A673 (cell line): ENCODE measurements at places on chromosomes 7 and 10. TPM values are rescaled to one million over a fixed set of nuclear protein-coding genes. Genes with fewer than 3 reads are reported as not detected.

Gene FAM204A
- total RNA-seq = 85.2 and 103 TPM in 2 replicates

Gene CYP26C1
- 0.13 and 0.20 TPM in 2 replicates for total RNA-seq

GRCh38 chr7:116702046-116702785, 30.2 kb downstream of the MET start:
- DNase-seq = no peak
- no peaks in the 10 kb centered on the region for H3K36me3 ChIP-seq
- H3K4me1 ChIP-seq = peaks cover 4% of the 10 kb centered on the region
- no peak overlapping the region for H3K4me3 ChIP-seq
- H3K27me3 ChIP-seq = no peaks in the 10 kb centered on the region

DNA sequence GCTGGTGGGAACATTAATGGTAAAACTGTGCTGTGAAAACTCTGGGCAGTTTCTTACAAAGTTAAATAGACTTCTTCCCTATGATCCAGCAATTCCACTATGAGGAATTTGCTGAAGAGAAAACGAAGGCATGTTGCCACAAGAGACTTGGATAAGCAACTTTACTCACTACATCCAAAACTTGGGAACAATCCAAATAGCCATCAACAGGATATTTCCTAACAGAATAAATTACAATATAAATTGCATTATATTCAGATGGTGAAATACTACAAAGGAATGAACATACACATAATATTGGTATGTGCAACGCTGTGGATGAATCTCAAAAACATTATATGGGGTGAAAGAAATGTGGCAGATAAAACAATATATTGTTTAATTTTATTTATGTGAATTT, 21.4 kb upstream of the MKI67 start:
- no peak overlapping the region for H3K27ac ChIP-seq
- no peak overlapping the region for H3K4me3 ChIP-seq
- H3K36me3 ChIP-seq = no peaks in the 10 kb centered on the region
- peak; percentile 35 for DNase-seq

DNA sequence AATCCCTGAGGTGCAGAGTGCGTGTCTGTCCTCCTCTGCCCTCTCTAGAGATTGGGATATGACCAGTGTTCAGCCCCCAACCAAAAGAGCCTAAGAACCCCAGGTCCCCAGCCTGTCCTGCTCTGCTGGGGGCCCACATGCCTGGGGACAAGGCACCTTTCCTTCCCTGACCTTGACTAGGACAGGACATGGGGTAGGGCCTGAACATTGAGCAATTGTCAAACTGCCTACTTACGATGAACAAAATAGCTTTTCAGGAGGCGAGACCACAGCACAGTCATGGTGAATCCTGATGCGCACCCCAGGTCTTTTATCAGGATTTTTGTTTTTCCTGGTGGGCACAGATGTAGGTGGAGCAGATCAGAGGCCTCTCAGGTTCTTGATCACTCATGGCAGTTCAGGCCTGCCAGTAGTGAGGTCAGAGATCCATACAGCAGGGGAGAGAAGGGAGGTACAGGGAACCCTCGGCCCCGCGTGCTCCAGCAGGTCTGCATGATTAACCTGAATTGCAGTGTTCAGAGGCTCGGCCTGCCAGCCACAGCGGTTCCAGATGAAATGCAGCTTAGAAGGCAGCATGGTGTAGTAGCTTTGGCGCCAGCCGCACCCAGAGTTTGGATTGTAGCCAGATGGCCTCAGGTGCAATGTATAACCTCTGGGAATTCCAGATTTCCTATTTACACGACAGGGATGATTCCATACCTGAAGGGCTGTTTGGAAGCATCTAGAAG, 191.3 kb downstream of the CUX1 start:
- H3K27me3 ChIP-seq = no peaks in the 10 kb centered on the region
- H3K4me3 ChIP-seq = no peak overlapping the region
- H3K27ac ChIP-seq = no peak overlapping the region
- DNase-seq = no peak

GRCh38 chr10:18099415-18099814, 40.8 kb upstream of the CACNB2 start:
- no peak overlapping the region for H3K4me3 ChIP-seq
- peaks cover 4% of the 10 kb centered on the region for H3K4me1 ChIP-seq
- no peaks in the 10 kb centered on the region for H3K27me3 ChIP-seq

GRCh38 chr10:3014968-3015367, 52.4 kb upstream of the PFKP start:
- no peak for DNase-seq
- H3K27ac ChIP-seq = no peak overlapping the region
- H3K4me3 ChIP-seq = no peak overlapping the region
- H3K36me3 ChIP-seq = no peaks in the 10 kb centered on the region
- H3K27me3 ChIP-seq = peaks cover 68% of the 10 kb centered on the region

GRCh38 chr10:123187781-123188180, 33.6 kb downstream of the BUB3 start:
- DNase-seq = peak; percentile 33
- no peaks in the 10 kb centered on the region for H3K4me1 ChIP-seq

- no peaks in the 10 kb centered on the region for H3K36me3 ChIP-seq
- peaks cover 7% of the 10 kb centered on the region for H3K4me1 ChIP-seq
- no peaks in the 10 kb centered on the region for H3K27me3 ChIP-seq
Observed at GRCh38 chr10:110176141-110177030, 31.0 kb upstream of the MXI1 start.

GRCh38 chr10:52883996-52884871, 111.7 kb upstream of the MBL2 start:
- no peak overlapping the region for H3K4me3 ChIP-seq
- H3K36me3 ChIP-seq = no peaks in the 10 kb centered on the region
- H3K27ac ChIP-seq = no peak overlapping the region
- no peaks in the 10 kb centered on the region for H3K4me1 ChIP-seq
- DNase-seq = peak; percentile 56

DNA sequence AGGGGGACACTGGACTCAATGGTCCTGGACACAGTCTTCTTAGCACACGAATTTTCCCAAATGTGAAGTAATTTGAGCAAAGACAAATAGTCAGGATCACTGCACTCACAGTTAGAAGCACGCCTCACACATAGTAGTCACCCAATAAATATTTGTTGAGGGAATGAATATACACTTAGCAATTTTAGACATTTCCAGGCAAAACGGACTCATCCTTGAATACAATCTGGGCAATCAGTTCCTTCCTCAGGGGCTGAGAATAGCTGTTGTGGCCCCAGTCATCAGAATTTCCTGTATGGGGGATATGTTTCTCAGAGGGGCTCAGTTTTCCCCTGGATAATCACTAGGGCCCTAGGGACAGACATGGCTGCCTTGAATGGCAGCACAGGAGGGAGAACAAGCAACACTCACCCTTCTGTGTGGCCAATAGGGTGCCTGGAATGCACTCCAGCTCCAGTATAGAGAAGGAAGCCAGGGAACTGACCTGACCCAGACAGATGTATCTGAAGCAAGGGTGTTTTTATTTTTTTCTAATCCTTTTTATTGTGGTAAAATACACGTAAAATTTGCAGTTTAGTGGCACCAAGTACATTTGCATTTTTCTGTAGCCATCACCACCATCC, 282.7 kb upstream of the ZNF32 start:
- H3K36me3 ChIP-seq = no peaks in the 10 kb centered on the region
- DNase-seq = no peak
- H3K4me1 ChIP-seq = no peaks in the 10 kb centered on the region
- no peak overlapping the region for H3K4me3 ChIP-seq
- H3K27ac ChIP-seq = no peak overlapping the region
- no peaks in the 10 kb centered on the region for H3K27me3 ChIP-seq

DNA sequence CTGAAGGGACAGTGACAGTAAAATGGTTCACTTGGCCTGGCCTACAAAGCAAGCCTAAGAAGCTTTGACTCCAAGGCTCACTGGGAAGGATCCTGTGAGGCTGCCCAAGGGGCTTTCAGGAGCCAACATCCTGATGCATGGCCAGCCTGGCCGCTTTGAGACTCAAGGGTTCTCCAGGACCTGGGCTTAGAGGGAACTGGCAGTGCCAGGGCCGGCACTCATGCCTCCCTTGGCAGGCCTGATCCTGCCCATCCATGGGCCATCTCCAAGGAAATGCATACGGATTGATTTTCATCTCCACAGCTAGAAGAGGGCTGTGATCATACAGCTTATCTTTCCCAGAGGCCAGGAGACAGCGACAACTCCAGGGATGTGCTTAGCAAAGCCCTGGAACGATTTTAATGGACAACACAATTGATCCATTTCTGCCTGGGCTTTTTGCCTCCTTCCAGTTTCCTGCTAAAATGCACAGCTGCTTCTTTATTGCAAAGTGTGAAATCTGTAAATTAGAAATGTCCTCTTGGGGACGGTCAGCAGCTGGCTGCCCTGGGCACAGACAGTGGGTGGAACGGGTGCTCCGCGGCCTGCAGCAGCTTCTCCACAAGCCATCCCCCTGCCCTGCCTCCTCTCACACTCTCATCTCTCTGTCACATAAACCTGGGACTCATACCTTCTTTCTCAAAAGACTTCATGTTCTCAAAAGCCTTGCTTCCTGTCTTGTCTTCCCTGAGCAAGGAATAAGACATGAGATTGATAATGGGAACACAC, 288.5 kb downstream of the GRID1 start:
- H3K27me3 ChIP-seq = peaks cover 22% of the 10 kb centered on the region
- no peak overlapping the region for H3K27ac ChIP-seq
- no peaks in the 10 kb centered on the region for H3K4me1 ChIP-seq
